ENCODE measurements at places on chromosomes 5 and 9. TPM values are rescaled to one million over a fixed set of nuclear protein-coding genes. Genes with fewer than 3 reads are reported as not detected.

- DNase-seq: no peak
These were observed 59.6 kb upstream of the NFIL3 start for GRCh38 chr9:91483189-91483691.

- DNase-seq: no peak
These were observed 28.7 kb downstream of the LARP1 start for GRCh38 chr5:154783774-154784460.

MYMK gene
- not detected for total RNA-seq

DNA sequence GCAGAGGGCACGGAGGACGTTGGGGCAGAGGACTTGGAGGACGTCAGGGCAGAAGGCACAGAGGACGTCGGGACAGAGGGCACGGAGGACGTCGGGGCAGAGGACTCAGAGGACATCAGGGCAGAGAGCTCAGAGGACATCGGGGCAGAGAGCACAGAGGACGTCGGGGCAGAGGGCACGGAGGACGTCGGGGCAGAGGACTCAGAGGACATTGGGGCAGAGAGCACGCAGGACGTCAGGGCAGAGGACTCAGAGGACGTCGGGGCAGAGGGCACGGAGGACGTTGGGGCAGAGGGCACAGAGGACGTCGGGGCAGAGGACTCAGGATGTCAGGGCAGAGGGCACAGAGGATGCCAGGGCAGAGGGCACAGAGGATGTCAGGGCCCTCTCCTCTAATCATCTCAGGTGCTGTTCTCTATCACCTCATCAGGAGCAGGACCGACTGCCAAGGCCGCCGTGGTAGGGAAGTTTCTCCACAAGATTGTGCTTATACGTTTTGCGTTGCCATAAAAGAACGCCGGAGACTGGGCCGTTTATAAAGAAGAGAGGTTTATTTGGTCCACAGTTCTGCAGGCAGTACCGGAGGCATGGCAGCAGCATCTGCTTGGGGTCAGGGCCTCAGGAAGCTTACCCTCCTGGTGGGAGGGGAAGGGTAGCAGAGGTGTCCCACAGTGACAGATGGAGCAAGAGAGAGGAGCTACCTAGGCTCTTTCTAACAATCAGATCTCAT, 29.4 kb upstream of the ADAMTS2 start:
- DNase-seq: peak; percentile 18

DNA sequence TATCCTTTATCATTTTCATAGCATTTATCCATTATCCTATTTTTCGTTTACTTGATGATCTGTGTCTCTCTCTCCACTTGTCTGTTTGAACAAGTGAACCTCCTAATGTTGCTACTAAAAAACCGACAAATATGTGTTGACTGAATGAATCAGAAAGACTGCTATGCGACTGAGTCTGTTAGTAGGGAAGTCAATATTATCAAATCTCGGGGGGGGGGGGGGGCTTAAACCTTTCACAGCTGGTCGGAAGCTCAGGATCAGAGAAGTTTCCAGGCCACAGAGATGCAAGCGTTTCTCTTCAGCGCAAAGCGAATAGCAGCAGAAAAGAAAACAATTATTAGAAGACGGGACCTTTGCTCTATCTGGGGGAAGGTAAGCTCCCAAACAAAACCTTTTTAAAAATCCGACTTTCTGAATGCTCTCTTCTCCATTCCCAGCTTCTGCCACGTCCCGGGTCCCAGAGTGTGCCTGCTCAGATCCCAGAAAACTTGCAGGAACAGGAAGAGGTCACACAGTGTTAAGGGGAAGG, 412 bp downstream of the RIOK2 start:
- DNase-seq: no peak

DNA sequence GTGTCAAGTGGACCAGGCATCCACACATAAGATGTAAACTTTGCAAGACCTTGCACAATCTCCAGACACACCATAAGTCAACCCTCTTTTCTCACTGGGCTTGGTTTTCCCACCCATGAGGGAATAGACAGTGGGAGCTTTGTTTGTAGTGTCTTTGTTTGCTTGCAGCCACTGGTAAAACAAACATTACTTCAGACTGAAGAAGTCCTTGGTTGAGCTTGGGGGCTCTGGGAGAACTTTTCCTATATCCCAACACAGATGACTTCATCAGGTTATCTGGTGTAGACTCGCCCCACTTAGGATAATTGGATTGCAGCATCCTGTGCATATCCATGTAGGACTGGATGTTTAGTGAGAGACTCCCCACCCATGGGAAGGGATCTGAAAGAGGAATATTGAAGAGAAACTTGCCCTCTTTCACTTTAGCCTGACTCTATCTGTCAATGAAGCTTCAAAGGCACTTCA, 11.5 kb upstream of the ADGRV1 start:
- no peak for DNase-seq

- DNase-seq: no peak
These were observed 132.3 kb upstream of the ZNF608 start for GRCh38 chr5:124878583-124879342.

DNA sequence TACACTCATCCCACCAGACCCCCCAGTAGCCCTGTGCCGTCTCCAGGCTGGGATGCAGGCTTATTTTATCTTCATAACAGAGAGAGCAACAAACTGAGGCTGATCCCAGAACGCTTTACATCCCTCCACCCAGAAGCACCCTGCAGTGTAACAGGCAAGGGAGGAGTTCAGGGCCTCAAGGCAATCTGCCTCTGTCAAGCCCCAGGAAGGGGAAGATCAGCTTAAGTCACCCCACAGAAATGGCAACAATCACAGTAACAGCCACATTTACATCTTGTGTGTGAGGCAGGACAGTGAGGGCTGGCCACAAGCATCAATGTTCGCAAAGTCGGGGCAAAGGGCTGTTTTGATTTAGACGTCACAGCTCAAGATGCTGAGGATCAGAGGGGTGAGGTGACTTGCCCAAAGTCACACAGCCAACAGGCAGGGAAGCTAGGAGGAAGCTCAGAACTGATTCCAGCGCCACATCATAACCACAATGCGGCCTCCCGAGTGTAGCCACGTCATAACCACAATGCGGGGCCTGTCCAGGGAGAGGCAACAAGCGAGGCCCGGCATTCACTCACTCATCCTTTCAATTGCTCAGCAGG, 14.4 kb downstream of the STK10 start:
- no peak for DNase-seq

GRCh38 chr5:42547141-42547540, 123.9 kb downstream of the GHR start:
- DNase-seq: no peak

DMXL1 gene
- total RNA-seq: 48.0 TPM

DNA sequence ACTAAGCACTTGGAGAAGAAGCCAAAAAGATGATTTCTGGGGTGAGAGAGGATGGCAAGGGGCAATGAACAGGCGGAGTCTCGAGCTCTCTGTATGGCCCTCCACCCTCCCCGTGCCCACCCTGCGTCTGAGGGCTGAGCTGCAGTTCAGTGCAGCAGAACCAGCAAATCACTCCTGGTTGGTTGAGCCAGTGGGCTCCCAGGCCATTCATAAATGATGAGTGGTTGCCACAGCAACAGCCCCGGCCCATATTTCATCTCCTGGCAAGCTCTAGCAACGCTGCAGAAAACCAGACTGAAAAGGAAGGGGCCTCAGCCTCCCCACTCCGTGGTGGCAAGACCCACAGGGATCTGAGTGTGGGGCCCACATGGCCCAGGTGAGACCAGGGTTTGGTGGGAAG, 93.8 kb upstream of the PPP1R26 start:
- DNase-seq: no peak

- DNase-seq: no peak
These were observed 80.0 kb upstream of the NFIL3 start for GRCh38 chr9:91503673-91504081.

DNA sequence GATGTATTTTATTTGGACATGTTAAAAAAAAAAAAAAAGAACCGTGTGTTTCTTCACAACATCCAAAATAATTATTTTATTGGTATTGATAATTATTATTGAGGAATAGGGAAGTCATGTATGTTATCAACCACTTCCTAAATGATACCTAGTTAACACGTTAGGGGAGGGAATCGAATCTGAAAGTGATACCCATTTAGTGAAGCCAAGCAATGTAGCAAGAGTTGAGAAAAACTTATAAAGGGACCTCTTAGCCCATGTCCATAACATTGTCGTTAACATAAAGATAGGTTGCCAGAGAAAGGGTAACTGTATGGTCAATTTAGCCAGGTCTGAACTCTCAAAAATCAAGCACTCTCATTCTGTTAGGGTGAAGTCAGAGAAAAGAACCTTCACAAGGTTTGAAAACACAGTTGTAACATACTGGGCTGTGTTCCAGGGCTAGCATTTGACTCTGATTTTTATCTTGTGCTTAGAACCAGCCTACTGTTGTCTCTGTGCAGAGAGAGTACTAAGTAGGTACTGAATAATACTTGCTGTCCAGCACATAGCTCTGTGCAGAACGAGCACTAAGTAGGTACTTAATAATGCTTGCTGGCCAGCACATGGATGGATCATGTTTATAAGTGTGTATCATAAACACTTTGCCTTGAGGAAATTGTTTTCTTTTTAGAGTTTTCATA, 60.4 kb downstream of the GHR start:
- no peak for DNase-seq

GPR151 gene
- not detected for total RNA-seq

DNA sequence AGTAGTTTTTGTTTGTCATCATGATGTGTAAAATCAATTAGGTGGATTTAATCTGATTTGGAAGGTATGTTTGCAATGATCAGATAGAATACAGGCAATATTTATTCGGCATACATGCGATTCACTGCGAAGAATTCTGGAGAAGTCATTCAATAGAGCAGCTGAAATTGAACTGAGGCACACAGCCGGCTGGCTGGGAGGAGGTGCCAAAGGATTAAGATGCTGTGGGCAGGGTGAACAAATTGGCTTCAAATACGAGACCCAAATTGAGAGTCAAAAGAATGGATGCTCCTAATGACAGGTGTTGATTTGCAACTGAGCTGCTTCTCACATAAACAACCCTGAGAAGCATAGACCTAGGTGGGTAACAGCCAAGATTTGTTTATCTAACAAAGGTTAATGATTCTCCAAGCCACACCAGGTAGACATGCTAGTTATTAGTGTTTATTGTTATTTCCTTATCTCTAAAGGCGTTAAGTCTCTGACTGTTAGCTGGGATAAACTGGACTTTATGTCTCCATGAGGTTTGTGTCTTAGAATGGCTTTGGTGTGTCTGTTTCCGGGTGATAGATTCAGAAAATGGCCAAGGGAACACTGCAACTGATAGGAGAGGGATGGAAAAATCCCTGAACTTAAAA, 55.3 kb upstream of the CLINT1 start:
- DNase-seq: no peak

DNA sequence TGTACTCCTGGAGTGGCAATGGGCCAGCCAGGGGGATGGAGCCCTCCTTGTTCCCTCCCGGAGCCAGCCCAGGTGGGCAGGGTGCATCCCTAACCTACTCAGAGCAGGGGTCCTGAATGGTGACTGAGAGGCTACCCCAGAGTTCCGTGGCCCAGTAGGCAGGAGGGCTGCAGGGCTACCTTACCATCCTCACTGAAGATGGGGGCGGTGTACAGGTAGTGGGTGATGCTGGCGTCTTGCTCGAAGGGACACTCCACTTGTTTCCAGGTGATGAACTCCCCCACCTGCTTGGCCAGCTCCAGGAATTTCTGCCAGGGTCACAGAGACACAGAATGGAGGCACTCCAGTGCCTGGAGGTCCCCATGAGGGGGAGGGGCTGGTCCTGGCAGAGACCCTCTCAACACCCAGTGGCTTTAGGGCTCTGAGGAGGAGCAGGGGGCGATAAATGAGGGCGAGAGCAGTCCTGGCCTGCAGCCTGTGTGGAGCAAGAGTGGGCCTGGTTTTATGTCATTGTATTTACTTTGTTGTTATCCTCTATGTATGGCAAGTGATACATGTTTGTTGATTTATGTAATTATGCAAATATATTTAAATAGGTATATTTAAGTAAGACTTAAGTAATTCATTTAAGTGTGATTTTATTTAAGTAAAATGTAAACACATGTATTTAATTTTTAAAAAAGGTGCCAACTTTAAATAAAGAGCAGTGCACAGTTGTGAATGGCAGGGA, 39.9 kb upstream of the RNF130 start:
- no peak for DNase-seq

FBXO38 gene
- 46.8 TPM for total RNA-seq

GRCh38 chr9:79334711-79335110, 237.1 kb upstream of the TLE4 start:
- no peak for DNase-seq

DNA sequence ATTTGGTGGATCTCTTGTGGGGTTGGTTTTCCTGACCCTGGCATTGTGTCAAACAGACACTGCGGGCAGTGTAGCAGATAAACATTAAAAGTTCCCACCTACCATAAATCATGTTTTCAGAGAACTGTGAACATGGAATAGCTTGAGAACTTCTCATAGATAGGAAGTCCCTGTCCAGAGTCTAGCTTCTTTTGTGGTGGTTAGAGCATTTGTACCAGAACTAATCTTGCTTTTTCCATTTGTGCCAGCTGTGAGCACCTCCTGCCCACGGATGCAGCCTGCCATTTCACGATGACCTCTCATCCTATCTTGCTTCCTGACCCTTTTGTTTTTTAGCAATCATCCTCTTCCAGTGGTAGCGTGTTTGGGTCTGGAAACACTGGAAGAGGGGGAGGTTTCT, 61.4 kb downstream of the FAM78A start:
- no peak for DNase-seq

- DNase-seq: no peak
These were observed 34.6 kb upstream of the ACTBL2 start for GRCh38 chr5:57517250-57517649.

LEAP2 gene
- total RNA-seq: 2.9 TPM

- DNase-seq: no peak
These were observed 3.3 kb downstream of the NR5A1 start for GRCh38 chr9:124503713-124504529.

- no peak for DNase-seq
These were observed 700 bp downstream of the CDO1 start for GRCh38 chr5:115815693-115816225.

DNA sequence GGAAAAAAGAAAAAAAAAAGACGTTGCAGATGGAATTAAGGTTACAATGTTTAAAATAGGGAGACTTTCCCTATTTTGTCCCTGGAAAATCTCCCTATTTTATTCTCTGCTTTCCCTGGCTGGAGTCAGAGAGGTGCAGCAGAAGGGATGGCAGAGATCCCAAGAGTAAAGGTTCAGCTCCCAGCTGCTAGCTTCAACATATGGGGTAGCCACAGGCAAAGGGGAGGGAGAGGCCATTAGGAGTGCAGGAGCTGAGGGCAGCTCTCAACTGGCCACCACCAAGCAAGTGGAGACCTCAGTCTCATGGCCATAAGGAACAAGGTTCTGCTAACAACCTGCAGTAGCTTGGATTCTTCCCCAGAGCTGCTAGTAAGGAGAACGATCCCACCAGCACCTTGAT, 367.0 kb upstream of the DAP start:
- no peak for DNase-seq

DNA sequence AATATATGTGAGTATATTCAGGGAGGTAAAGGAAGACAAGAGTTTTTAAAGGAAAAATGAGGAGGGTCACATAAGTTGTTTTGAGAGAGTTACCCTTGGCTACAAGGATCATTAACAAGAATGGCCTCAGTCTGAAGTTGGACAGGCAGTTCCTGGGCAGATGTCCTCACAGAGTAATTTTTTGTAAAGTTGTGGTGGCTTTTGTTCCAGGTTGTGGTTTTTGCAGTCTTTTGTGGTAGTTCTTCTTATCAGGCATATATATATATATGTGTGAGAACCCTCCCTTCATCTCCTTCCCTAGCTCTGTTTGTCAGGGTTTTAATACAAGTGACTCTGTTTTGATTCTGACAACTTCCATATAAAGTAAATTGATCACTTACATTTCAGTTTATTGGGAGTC, 60.0 kb downstream of the CSNK1G3 start:
- no peak for DNase-seq

All from left colon (tissue), 2 donors.